ENCODE measurements at places on chromosomes 16 and 17. TPM values are rescaled to one million over a fixed set of nuclear protein-coding genes. Genes with fewer than 3 reads are reported as not detected.

The SP2 gene
- 1.8 TPM for total RNA-seq

The C1QTNF1 gene
- total RNA-seq, result 84.0 TPM

The LHX1 gene
- not detected for total RNA-seq

The GNG13 gene
- not detected for total RNA-seq

The CDH13 gene
- total RNA-seq, result 175 TPM

The CCL3 gene
- not detected for total RNA-seq
